SJSA1 (cell line): ENCODE measurements at places on chromosomes 16 and 17. TPM values are rescaled to one million over a fixed set of nuclear protein-coding genes. Genes with fewer than 3 reads are reported as not detected.

GRCh38 chr16:3121851-3122467, 9.6 kb downstream of the ZNF205 start:
- H3K4me1 ChIP-seq = peaks cover 14% of the 10 kb centered on the region; the same call in 1 of the 2 replicates
- H3K36me3 ChIP-seq = peaks cover 25% of the 10 kb centered on the region
- H3K27me3 ChIP-seq = no peaks in the 10 kb centered on the region
- H3K4me3 ChIP-seq = no peak overlapping the region
- no peak overlapping the region for H3K27ac ChIP-seq

DNA sequence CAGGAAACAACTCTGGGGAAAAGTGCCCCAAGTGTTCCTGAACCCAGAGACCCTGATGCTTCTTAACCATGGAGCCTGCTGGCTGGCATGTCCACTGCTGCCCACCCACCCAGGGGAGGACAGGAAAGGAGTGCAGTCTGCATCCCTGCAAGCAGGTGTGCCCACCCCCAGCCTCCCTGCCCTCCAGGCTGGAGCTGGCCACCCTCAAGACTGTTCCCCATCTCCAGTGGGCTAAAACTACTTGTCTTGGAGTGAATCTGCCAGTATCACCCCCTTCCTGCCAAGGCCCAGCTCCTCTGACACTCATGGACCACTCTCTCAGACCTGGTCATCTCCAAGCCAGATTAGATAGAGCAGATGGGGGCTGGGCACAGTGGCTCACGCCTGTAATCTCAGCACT, 29.8 kb downstream of the ARHGAP27 start:
- peaks cover 17% of the 10 kb centered on the region for H3K27me3 ChIP-seq
- no peaks in the 10 kb centered on the region for H3K36me3 ChIP-seq
- no peaks in the 10 kb centered on the region for H3K4me1 ChIP-seq
- no peak overlapping the region for H3K4me3 ChIP-seq

WNT9B gene
- not detected in 2 replicates for total RNA-seq

DNA sequence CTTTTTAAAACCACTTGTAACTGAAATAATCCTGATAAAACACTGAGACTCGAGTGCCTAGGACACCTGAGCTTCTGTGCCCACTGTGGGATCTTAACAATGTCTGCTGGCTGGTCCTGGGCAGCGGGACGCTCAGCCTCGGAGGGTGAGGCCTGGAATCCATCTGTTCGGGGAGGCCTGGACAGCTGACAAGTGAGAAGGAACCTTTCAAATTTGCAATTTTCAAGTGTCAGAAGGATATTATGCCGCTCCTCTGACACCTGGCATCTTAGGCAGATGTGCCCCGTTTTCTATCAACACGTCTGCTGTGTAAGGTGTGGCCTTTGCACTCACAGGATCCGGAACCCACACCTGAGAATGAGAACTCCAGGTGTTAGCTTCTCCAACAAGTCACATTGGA, 33.1 kb upstream of the C16orf78 start:
- H3K27ac ChIP-seq = no peak overlapping the region
- H3K27me3 ChIP-seq = no peaks in the 10 kb centered on the region
- DNase-seq = no peak
- H3K36me3 ChIP-seq = no peaks in the 10 kb centered on the region
- H3K4me1 ChIP-seq = no peaks in the 10 kb centered on the region

CPPED1 gene
- total RNA-seq = 0.06 and 2.4 TPM in 2 replicates

CASKIN2 gene
- total RNA-seq = 14.2 and 19.7 TPM in 2 replicates

KRT14 gene
- total RNA-seq = 0.92 TPM in 1 of 2 replicates, not detected in the other

SLFN5 gene
- total RNA-seq = 12.9 and 20.9 TPM in 2 replicates

CSH1 gene
- not detected in 2 replicates for total RNA-seq

C16orf89 gene
- not detected in 2 replicates for total RNA-seq

SDR42E2 gene
- not detected in 2 replicates for total RNA-seq

PYY gene
- total RNA-seq = not detected in 2 replicates

DNA sequence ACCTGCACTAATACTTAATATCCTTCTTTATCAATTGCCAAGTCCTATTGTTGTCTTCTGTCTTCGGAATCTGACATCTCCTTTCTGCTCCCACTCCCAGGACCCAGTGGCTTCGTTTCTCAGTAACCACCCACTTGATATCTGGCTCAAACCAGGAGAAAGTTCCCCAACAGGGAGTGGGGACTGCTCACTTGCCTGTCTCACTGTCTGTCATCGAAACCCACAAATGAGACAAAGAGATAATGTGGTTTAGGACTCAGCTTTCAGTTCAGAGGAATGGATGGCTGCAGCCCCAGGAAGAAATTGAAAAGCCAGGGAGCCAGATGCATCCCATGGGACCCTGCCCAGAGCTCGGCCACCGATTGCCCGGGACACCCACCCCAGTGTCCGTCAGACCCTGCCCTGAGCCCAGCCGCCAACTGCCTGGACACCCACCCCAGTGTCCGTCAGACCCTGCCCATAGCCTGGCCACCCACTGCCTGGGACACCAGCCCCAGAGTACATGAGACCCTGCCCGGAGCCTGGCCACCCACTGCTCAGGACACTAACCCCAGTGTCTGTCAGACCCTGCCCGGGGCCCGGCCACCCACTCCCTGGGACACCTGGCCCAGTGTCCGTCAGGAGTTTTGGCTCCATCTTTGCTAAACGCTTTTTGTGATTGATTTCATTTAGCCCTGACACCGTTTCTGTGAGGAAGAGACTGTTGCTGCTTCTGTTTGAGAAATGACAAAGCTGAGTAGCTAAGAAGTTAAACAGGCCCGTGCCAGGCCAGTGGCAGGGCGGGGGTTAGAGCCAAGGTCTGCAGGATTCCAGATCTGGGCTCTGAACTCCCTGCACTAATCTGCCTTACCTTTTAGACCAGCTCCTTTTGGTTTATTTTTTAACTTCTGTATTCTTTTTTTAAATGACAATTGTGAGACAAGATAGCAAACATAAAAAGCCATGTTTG, 251.4 kb downstream of the PHKB start:
- no peaks in the 10 kb centered on the region for H3K36me3 ChIP-seq
- peaks cover 43% of the 10 kb centered on the region for H3K4me1 ChIP-seq
- peak overlapping the region; percentile 41 for H3K27ac ChIP-seq
- no peaks in the 10 kb centered on the region for H3K27me3 ChIP-seq
- peak; percentile 23 for DNase-seq
- H3K4me3 ChIP-seq = no peak overlapping the region

DNA sequence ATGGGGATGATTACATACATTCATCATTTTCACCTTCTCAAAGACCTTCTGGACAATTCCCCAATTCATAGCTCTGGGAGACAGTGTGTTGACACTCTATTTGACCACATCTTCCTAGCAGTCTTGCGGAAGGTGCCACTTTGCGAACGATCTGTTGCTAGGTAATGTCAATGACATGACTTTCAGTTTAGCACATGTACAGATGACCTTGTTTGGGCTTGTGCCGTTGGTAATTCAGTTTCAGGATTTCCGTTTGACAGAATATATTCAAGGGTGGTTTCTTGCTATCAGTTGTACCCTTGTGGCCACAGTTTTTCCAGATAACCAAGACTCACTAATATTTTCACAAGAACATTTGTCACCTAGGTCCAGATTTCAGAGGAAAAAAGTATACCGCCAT, 478.2 kb downstream of the WWOX start:
- no peaks in the 10 kb centered on the region for H3K4me1 ChIP-seq
- no peak for DNase-seq
- no peaks in the 10 kb centered on the region for H3K27me3 ChIP-seq
- H3K27ac ChIP-seq = no peak overlapping the region
- no peak overlapping the region for H3K4me3 ChIP-seq

- no peak overlapping the region for H3K4me3 ChIP-seq
- no peak for DNase-seq
- no peaks in the 10 kb centered on the region for H3K36me3 ChIP-seq
- no peak overlapping the region for H3K27ac ChIP-seq
- H3K27me3 ChIP-seq = peaks cover 57% of the 10 kb centered on the region
- no peaks in the 10 kb centered on the region; the same call in 1 of the 2 replicates for H3K4me1 ChIP-seq
Measured at GRCh38 chr16:276426-277077, 808 bp upstream of the RGS11 start.

DNA sequence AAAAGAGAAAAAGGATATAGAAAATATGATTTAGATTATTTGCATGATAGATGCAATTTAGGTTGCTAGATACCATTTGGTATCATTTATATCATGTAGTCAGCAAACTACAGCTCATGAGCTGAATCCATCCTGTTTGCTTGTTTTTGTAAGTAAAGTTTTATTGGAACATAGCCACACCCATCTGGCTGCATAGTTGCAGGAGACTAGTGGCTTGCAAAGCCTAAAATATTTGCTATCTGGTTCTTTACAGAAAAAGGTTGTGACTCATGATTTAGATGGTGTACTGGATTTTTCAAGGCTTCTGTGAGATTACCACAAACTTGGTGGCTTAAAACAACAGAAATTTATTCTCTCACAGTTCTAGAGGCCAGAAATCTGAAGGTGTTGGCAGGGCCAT, 49.9 kb downstream of the MAP2K4 start:
- peaks cover 47% of the 10 kb centered on the region for H3K36me3 ChIP-seq
- H3K27ac ChIP-seq = no peak overlapping the region
- peak; percentile 30 for DNase-seq
- peaks cover 10% of the 10 kb centered on the region for H3K4me1 ChIP-seq

MFAP4 gene
- 0.39 TPM in 1 of 2 replicates, not detected in the other for total RNA-seq

PSMD11 gene
- 100 and 115 TPM in 2 replicates for total RNA-seq

- H3K27me3 ChIP-seq = no peaks in the 10 kb centered on the region
- H3K4me3 ChIP-seq = no peak overlapping the region
- no peak overlapping the region for H3K27ac ChIP-seq
Measured at GRCh38 chr17:59373882-59374495, 42.5 kb downstream of the YPEL2 start.

ZNF750 gene
- not detected in 2 replicates for total RNA-seq

DNA sequence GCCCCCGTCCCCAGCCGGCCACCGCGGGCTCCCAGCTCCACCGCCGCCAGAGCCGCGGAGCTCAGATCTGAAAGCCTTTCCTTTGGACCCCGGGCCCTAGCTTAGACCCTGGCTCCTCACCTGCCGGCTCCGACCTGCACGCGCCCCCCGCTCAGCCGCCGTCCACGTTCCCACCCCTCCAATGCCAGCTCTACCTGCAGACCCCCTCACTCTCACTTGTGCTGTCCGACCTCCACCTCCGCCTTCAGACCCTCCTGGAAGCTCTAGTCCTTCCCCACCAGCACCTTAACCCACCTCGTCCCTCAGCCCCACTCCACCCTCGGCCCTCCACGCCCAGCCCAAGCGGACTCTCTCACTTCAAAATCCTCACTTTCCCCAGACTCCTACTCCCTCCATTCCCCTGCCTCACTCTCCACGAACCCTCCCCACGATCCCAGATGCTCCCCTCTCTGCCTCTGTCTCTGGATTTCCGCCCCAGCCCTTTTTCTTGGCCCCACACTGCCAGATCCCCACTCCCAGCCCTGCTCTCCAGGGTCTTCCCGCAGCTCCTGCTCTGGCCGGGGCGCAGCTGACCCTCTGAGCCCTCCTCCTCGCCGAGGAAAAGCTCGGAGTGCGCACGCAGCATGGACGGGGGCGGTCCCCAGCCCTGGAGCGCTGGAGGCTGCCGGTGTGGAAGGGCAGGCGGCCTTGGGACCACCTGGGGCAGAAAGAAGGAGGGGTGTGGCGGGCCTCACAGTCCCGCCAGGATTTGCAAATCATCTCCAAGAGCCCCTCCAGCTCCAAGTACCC, at the start of gene TMEM114:
TSS of gene TMEM114 (minus strand) at position 612 of the 789 bp plus-strand sequence. CDS start 673 bp downstream, outside the sequence.
- H3K36me3 ChIP-seq = no peaks in the 10 kb centered on the region
- H3K4me3 ChIP-seq = no peak within 1 kb of the TSS
- no peak within 1 kb of the TSS for H3K27ac ChIP-seq
- H3K4me1 ChIP-seq = no peaks in the 10 kb centered on the region

TBX6 gene
- total RNA-seq = not detected in 2 replicates

DNA sequence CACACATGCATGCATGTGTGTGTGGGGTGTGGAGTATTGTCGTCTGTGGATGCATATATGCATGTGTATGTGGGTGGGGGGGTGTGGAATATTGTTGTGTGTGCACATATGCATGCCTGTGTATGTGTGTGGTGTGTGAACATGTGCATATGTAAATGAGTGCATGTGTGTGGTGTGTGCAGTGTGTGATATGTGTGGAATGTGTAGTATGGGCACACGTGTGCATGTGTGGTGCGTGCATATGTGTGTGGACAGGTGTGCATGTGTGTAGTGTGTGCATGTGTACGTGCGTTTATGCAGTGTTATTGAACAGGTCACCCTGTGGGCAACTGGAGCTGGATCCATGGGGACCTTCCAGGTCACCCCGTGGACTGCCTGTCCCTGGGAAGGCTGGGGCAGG, 18.7 kb downstream of the RBFOX3 start:
- no peaks in the 10 kb centered on the region for H3K36me3 ChIP-seq
- H3K27me3 ChIP-seq = peaks cover 93% of the 10 kb centered on the region
- no peak overlapping the region for H3K4me3 ChIP-seq

DNA sequence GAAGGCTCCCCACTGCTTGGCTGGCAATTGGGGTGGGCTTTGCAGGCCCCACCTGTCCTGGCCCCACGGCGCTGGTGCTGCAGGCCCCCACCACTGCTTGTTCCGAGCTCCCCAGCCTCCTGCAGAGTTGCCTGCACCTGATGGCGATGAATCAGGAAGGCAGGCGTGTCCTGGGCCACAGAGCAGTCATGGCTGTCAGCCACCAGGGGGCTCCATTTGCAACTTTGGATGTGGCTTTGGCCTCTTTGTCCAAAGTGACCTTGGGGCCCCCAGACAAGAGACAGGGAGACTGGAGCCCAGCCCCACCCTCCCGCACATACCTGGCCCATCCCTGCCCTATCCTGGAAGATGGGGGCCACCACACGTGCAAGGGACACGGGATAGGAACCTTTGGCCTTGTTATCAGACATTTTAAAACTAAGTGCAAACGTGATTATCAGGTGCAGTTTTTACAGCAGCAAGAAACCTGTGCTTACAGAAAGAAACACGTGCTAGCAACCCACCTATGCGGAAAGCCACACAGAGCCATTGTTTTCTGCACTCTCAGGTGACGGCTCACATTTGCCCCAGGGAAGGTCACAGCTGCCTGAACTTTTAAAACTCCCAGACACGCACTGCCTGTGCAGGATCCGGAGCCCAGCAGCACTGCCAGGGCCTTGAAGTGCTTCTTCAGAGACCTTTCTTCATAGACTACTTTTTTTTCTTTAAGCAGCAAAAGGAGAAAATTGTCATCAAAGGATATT, at the start of gene DNASE1:
TSS of gene DNASE1 (plus strand) at position 443 of the 743 bp plus-strand sequence. CDS start 683 bp downstream, outside the sequence.
- no peak within 1 kb of the TSS for H3K27ac ChIP-seq
- no peak within 1 kb of the TSS for H3K4me3 ChIP-seq
- DNase-seq = peak; percentile 40
- H3K36me3 ChIP-seq = peaks cover 47% of the 10 kb centered on the region

IRF8 gene
- 0.56 and 1.1 TPM in 2 replicates for total RNA-seq

DNA sequence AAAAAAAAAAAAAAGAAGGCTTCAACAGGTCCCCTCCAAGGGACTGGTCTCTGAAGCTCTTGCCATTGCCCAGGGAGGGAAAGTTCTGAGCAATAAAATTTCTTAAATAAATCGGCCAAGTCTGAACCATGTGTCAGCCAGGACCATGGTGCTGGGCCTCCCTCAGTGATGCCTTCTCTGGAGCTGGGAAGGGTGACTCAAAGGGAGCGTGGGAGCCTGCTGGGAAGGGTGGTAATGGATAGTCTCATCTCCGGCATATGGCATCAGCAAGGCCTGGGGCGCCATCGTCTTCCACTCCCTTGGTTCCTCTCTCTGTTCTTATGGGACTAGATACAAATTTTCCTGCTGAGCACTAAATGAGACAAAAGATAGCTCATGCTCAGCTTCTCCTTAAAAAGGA, 2.3 kb downstream of the VKORC1 start:
- H3K27me3 ChIP-seq = no peaks in the 10 kb centered on the region
- H3K36me3 ChIP-seq = peaks cover 17% of the 10 kb centered on the region
- H3K27ac ChIP-seq = no peak overlapping the region
- no peak for DNase-seq

GRCh38 chr16:27366687-27367460, 35.1 kb upstream of the IL21R start:
- H3K27ac ChIP-seq = no peak overlapping the region
- H3K4me1 ChIP-seq = peaks cover 15% of the 10 kb centered on the region
- H3K4me3 ChIP-seq = no peak overlapping the region
- no peak for DNase-seq

SPATA22 gene
- total RNA-seq = not detected in 2 replicates

- no peak overlapping the region for H3K4me3 ChIP-seq
- DNase-seq = no peak
- no peak overlapping the region for H3K27ac ChIP-seq
Measured at GRCh38 chr17:41176744-41177387, 1.2 kb downstream of the KRTAP4-2 start.
